Effector memory CD4-positive, alpha-beta T cell (primary cell): ENCODE measurements at places on chromosomes 2 and 18.

GRCh38 chr2:210635257-210635656, 78.9 kb downstream of the CPS1 start:
- no peak for DNase-seq

- no peak for DNase-seq
Observed at GRCh38 chr2:65939687-65940086, 495.2 kb upstream of the MEIS1 start.

GRCh38 chr2:28045676-28046351, 155.3 kb downstream of the BABAM2 start:
- DNase-seq, result no peak

DNA sequence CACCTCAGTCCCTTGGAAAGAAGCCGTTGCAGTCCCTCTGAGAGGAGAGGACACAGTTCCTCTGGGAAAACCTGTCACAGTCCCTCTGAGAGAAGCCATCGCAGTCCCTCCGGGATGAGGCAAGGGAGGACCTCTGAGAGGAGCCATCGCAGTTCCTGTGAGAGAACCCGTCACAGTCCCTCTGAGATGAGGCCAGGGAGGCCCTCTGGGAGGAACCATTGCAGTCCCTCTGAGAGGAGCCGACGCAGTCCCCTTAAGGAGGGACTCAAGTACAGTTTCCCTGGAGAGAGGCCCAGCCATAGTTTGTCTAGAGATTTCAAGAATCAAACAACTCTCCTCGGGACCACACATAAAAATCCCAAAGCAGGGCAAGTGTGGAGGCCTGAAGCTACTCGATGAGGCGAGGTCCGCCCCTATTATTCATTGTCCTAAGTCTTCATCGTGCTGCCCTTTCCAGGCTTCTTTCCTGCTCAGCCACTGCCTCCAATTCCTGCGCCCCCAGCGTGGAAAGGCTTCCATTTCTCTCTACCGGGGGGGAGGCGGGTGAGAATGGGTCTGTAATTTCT, 630 bp upstream of the ZNF512 start:
- DNase-seq, result no peak

- DNase-seq, result no peak
Observed at GRCh38 chr2:86249176-86249575, 49.9 kb downstream of the MRPL35 start.

DNA sequence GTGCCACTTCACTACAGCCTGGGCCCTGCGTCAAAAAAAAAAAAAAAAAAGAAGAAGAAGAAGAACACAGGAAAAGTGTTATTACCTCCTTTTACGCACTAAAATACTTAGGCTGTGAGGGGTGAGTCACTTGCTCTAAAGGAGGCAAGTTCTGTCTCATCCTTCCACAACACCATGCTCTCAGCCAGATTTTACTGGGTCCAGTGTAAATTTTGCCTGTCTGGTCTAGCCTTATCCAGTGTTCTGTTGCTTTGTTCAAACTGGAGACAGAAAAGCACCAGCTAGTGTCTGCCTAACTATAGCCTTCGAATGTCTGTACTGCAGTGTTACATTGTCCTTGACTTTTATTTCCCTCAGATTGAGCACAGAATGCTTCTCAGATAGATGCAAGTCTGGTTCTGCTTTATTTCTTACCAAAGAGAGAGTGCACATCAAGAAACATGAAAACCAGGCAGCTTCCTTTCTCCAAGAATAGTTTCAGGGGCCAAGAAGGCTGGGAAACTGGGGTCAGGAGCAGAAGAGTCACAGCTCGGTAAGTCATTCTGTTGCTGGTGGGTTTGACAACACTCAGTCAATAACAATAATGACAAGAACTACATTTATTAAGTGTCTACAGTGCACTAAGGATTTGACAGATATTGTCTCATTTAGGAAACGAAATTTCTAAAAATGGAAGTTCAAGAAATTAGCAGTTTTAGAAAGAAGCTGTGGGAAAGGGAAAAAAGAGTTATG, 3.1 kb upstream of the MSGN1 start:
- no peak for DNase-seq

DNA sequence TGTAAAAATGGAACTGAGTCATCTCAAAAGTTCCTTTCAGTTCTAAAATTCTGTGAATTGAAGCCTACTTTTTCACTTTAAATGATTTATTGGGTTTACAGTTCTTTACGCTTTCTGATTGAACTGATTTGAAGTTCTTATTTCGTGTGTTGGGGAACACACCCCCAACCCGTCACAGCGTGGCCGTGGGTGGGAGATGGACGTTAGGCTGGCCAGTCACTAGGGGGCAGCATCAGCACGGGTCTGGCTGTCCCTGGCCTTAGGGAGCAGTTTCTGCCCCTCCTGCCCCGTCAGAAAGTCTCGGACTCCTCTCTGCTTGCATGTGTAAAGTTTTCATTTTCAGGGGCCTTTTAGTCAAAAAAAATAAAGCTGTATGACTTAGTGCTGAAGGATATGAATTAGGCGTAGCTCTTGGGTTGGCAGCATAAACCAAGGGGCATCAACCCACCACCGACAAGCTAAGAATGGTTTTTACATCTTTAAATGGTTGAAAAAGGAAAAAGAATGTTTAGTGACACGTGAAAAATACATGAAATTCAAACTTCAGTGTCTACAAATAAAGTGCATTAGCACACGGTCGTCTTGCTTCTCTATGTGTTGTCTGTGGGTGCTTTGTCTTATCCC, 63.4 kb downstream of the ZCCHC2 start:
- peak; percentile 19 for DNase-seq
